Stimulated activated naive CD8-positive, alpha-beta T cell treated with anti-CD3 and anti-CD28 coated beads, Interleukin-15, amount 100 ng/mL, for 72 hours (primary cell): ENCODE measurements at places on chromosomes 13 and 19.

GRCh38 chr13:73835138-73835721 is 299.0 kb downstream of the KLF12 start:
- peak; percentile 5 for DNase-seq

- DNase-seq = no peak
Observed at GRCh38 chr13:107900775-107901174, 314.6 kb downstream of the LIG4 start.

DNA sequence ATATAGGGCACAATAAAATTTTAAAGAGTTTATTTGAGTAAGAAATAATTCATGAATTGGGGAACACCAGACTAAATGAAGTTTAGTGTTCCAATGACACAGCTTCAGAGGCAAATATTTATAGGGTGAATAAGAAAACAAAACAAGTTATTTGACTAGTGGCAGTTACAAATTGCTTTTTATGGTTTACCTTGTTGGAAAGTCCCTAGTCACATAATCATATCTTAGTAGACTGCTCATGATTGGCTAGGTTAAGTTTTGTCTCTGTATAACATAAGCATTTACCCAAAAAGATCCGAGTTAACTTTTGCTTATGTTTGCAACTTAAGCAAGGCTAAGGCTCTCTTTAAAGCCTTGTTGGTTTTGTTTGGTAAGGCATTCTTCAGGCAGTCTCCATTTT is 224.7 kb upstream of the MIR17HG start:
- no peak for DNase-seq

DNA sequence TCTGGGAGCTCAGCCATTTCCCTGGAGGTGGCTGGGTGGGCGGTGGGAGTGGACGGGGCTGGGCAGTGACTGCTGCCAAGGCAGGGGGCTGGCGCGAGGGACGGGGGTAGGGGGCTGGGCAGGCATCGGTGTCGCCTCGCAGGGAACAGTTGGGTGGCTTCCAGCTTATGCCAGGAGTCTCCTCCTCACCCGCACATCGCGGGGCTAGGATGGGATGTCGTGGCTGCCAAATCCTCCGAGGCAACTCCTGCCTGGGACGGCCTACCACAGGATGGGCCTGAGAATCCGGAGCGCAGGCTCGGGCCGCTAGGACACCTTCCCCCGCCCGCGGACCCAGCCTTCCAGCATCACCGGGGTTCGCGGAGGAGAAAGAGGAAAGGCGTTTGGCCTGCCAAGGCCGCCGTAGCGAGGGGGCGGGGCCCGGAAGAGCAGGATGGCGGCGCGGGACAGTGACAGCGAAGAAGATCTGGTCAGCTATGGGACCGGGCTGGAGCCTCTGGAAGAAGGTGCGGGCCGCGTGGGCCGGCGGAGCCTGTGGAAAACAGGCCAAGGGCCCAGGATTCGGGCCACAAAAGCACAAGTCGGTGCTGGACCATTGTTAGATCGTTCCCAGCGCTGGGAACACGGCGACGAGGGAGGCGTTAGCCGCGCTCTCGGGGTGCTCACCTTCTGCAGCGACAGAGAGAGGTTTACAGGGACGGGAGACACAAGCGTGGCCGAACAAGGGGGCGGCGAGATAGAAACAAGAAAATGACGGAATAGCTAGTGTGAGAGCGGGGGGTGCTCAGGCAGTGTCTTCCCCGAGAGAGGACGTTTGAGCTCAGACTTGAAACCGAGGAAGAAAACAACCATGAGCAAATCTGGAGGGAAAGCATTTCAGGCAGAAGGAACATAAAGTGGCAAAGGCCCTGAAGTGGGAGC is at the start of gene GPATCH1:
TSS of gene GPATCH1 (plus strand) at position 421 of the 921 bp plus-strand sequence. CDS start at position 434, 13 bp downstream.
- peak; percentile 82 for DNase-seq

DNA sequence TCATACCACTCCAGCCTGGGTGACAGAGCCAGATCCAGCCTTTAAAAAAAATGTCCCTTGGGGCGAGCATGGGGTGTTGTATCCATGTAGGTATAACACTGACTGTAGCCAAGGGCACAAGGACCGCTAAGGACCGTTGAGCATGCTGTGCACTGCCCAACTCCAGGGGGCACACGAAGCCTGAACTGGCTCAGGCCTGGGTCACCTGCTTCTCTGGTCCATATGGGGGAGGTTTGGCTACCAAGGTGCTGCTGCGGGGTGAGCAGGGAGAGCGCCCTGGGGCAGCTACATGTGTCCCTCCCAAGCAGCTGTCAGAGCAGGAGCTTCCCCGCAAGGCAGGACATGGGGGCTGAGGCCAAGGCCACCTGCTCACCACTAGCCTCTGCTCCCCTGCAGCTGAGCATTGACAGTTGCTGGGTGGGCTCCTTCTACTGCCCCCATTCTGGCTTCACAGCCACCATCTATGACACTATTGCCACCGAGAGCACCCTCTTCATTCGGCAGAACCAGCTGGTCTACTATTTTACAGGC is 16.3 kb downstream of the CATSPERG start:
- DNase-seq = no peak

- no peak for DNase-seq
Observed at GRCh38 chr13:29162638-29163235, 342.6 kb downstream of the MTUS2 start.

GRCh38 chr19:45356760-45357444 is 13.5 kb downstream of the ERCC2 start:
- no peak for DNase-seq

GRCh38 chr13:107563099-107563925 is 652.0 kb downstream of the LIG4 start:
- no peak for DNase-seq

- no peak for DNase-seq
Observed at GRCh38 chr13:40631605-40632004, 34.8 kb downstream of the FOXO1 start.

DNA sequence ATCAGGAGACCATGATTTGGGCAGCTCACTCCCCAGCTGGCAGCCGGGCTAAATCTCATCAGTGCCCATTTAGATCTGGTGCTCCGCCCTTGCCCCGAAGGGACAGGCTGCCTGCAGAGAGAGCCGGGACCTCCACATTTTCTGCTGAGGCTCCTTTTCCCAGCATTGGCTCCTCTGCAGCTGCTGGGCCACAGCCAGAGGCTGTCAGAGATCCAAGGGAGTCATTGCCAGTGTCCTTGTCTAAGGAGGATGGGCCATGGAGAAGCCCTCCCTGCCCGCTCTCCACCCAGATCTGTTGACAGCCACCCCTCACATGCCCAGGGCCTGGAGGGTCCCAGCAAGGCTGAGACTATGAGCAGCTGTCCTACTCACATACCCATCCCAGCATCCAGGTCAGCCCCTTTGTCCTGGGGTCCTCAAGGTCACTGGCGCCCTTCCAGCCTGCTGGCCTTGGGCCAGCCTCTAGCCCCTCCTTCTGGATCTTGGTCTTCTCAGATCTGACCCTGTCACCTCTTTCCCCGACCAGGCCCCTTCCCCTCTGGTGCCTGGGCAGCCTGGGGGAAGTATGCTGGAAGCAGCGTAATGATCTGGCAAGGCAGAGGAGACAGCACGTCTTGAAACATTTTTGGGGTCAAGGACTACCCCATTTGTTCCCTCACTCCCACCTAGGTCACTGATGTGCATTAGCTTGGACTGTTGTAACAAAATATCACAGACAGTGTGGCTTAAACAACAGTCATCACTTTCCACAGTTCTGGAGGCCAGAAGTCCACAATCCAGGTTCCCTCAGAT is 7.9 kb downstream of the PIN1 start:
- no peak for DNase-seq

- no peak for DNase-seq
Observed at GRCh38 chr19:46596008-46596407, 5.1 kb upstream of the CALM3 start.

GRCh38 chr13:77489566-77490337 is 45.8 kb upstream of the SCEL start:
- no peak for DNase-seq

- DNase-seq = no peak
Observed at GRCh38 chr13:112775791-112776279, 86.0 kb downstream of the ATP11A start.

GRCh38 chr19:11373885-11374432 is 507 bp upstream of the SWSAP1 start:
- DNase-seq = no peak

DNA sequence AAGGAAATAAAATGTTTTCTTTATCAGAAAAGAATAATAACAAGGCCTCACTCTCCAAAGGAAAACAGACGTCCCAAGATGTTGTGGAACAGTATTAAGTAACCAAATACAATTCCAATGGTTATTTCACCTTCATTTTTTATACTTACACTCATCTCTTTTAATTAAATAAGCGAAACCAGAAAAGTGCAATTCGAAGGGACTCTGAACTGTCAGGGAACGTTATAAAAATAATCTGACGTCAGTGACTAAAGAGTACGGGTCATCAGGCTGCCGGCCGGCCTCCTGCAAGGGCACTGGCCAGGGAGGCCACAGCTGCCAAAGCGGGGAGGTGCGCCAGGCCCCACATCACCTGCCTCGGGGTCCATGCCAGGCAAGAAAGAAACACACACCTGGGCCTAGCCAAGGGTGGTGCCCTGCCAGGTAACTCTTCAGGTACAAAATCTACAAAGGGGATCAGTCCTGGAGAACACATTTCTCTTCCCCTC is 61.2 kb downstream of the CDADC1 start:
- no peak for DNase-seq

- peak; percentile 83 for DNase-seq
Observed at GRCh38 chr19:39405958-39406655, 540 bp upstream of the ZFP36 start.

DNA sequence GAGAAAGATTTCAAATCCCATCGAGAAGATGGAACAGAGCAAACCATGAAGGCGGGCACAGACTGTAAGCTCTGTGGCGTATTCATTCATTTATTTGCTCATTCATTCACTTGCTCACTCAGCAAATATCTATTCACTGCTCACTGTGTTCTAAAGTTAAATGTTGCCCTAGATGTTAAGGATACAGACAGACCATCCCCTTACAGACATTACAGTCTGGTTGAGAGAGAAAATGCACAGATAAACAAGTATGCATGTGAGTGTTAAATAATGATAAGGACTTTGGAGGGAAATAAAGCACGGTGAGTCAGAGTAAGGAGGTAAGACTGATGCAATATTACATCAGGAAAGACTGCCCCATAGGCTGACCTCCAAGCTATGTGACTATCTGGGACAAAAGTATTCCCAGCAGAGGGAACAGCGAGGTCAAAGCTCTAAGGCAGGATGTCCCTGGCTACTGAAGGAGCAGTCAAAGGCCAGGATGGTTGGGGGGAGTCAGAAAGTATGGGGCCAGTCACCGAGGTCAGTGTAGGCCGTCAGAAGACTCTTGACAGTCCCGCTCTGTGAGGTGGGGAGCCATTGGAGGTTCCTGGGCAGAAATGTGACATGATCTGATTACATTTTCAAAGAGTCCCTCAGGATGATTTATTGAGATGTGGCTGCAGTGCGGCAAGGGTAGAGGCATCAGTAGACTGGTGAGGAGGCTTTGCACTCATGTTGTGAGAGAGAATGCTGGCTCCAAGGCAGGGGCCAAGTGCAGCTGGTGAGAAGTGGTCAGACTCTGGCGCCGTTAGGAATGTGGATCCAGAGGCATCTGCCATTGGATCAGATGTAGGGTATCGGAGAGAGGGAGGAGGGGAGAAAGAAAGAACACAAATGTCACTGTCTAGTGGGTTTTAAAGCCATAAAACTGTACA is 37.9 kb downstream of the MBNL2 start:
- no peak for DNase-seq

DNA sequence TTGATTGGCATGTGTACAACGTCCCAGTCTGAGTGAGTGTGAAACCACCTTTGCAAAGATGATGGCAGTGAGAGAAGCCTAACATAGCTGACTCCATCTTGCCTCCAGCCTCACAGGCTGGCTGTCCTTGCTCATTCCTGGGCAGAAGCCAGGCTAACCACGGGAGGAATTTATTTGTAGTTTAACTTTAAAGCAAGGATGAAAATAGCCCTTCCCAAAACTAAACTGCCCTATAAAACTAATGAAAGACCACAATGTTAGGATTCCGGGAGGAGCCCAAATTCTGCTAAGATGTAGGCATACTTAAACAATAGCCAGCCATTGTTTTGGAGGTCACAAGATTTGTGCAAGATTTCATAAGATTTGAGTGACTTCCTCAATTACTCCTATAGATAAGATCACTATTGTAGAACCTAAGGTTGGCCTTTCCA is 96.6 kb upstream of the LSM14A start:
- no peak for DNase-seq

DNA sequence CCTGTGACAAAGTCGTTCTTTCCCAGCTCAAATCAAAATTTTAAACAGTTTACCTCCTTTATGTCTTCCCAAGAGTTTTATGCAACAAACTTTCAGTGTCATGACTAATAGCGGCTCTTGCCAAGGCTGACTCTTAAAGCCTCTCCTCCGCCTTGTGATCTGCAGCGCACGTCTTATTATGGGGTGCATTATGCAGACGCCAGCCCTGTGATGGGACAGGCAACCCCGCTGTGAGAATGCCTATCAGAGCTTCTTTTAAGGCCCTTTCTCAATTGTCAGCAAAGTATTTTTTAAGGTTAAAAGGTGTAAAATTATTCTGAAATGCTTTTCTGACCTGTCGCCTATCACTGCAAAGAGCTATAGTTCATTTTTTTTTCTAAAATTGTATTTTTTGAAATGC is 152.8 kb downstream of the SOX1 start:
- no peak for DNase-seq

- DNase-seq = no peak
Observed at GRCh38 chr13:36480726-36481427, 48.6 kb downstream of the CCNA1 start.

- DNase-seq = no peak
Observed at GRCh38 chr19:31439270-31439573, 90.0 kb upstream of the TSHZ3 start.

DNA sequence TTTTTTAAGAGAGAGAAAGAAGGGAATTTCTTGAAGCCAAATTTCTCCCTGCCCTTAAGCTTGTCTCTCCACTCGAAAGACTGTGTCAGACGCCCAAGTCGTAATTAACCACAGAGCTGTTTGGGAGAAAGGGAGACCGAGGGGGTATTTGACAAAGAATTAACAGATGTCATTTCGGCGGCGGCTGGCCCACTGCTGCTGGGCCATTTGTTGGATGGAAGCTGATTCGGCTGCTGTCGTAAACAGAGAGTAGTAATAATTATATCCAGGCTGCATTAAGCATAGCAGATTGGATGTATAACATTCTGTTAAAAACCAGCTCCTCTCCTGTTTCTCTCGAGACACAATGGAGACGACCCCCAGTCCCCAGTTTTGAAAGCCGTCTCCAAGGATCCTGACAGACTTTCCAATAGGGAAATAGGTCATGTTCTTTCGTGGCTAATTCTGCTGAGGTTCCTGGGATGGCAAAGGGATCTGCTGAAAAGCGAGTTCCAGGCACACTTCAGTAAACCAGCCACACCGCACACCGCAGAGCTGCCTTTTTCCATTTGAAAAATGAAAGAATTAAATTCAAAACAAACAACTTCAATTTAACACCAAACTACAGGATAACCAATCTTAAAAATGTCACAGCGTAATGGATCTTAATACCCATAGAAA is 71.5 kb downstream of the KCTD15 start:
- no peak for DNase-seq

- no peak for DNase-seq
Observed at GRCh38 chr13:29384466-29384865, 211.0 kb downstream of the SLC7A1 start.

GRCh38 chr13:40974460-40975407 is 44.4 kb downstream of the ELF1 start:
- DNase-seq = peak; percentile 38

- no peak for DNase-seq
Observed at GRCh38 chr13:48760626-48761025, 106.9 kb downstream of the CYSLTR2 start.

- no peak for DNase-seq
Observed at GRCh38 chr13:50612717-50613116, 230.8 kb downstream of the DLEU7 start.
